Liver (tissue), 10 donors: ENCODE measurements at places on chromosomes 3 and 15.
A peak's percentile ranks its signal among the peaks of the same experiment; 100 is the strongest.

DNA sequence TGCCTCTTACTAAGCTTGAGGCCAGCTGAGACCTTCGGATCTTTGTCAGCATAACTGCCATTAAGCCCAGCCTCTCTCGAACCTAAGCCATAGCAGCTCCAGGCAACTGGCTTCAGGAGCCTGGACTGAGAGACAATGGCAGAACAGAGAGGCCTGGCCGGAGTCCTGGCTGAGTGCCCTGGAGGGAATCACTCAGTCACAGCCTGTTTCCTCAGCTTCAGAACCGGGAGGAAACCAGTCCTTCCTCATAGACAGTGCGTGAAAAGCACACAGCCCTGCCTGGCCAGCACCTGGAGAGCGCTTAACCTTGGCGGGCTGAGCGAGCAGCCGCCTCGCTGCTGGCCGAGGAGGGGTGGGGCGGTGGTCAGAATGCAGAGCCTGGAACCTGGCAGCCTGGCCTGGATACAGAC, 21.6 kb downstream of the RNU5B-1 start:
- no peak for DNase-seq

- no peak for DNase-seq
Observed at GRCh38 chr3:31690771-31691170, 158.0 kb downstream of the STT3B start.

DNA sequence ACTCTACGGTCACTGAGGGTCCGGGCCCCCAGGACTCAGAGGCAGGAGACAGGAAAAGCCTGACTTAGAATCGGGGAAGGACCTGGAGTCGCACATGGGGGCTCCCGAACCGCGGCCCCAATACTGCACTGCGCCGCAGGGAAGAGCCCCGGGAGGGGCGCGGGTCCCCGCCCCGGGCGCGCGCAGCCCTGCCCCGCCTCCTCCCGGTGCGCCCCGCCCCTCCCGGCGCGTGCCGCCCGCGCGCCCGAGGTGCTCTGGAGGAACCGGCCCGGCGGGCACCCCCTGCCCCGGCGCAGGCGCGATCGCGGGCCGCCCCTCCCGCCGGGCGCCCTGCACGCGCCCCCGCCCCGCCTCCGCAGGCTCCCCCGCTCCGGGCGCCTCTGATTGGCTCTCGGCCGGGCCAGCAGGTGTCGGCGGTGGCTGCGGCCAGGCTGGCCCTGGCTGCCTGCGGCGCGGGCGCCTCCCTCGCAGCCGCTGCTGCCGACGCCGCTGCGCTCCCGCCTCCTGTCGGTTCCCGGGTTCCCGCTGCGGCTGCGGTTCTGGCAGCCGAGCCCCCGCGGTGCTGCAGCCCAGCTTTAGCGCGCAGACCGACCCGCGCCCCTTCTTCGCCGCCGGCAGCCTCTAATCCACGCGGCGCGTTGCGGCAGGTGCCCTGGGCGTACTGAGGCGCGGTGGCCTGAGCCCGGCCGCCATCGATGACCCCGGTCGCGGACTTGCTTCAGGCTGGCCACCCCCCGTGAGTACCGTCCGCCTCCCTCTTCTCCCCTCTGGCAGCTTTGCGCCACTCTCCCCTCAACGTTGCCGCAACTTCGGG, at the start of gene MYRIP:
Gene MYRIP (plus strand): TSS at position 429 of the 814 bp plus-strand sequence. CDS start 91,208 bp downstream, outside the sequence.
- peak; percentile 61 for DNase-seq

- no peak for DNase-seq
Observed at GRCh38 chr15:66488525-66488924, 9.0 kb downstream of the SNAPC5 start.

DNA sequence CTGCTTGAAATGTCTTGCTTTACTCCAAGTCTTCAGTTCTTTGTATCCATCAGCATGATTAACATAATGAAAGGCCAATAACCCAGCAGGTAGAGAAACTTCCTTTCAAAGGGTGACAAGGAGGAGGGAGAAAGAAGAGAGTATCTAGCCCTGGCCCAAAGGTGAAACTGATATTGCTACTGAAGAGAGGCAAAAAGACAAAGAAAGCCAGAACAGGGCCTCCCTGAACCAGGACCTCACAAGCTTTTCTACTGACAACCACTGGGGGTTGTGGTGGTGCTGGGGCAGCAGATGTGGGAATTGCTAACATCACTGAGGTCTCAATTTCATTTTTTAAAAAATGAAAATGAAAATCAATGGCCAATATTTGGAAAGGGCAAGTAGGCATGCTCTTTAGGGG, 234.1 kb downstream of the RSL24D1 start:
- no peak for DNase-seq
